ENCODE measurements at places on chromosomes 13 and 19.
A peak's percentile ranks its signal among the peaks of the same experiment; 100 is the strongest.

DNA sequence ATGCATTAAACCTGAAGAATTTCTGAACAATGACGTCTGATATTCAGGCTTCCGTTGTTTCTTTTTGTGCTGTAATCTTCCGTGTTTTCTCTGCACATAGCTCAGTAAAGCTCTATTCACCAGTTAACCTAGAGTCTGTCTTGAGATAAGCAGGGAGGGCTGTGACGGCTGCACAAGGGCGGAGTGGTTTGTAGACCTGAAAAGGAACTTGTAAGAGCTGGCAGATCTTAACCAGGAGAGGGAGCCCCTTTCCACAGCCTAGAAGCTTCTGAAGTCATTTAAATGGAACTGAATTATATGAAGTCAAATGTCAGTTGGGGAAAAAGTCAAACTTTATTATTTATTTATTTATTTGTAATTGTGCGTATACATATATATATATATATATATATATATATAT, 27.5 kb downstream of the DPRX start:
- peak; percentile 73 for DNase-seq

DNA sequence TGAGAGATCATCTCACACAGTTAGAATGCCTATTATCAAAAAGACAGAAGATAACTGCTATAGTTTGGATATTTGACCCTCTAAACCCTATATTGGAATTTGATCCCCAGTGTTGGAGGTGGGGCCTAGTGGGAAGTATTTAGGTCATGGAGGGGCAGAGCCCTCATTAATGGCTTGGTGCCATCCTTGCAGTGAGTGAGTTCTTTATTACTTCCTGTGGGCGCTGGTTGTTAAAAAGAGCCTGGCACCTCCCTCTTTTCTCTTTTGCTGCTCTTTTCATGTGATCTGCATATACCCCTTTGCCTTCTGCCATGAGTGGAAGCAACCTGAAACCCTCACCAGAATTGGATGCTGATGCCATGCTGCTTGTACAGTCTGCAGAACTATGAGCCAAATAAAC, 66.8 kb downstream of the TDRD3 start:
- DNase-seq, result no peak

GRCh38 chr13:49545661-49546060, 39.7 kb downstream of the RCBTB1 start:
- peak; percentile 57 for DNase-seq

DNA sequence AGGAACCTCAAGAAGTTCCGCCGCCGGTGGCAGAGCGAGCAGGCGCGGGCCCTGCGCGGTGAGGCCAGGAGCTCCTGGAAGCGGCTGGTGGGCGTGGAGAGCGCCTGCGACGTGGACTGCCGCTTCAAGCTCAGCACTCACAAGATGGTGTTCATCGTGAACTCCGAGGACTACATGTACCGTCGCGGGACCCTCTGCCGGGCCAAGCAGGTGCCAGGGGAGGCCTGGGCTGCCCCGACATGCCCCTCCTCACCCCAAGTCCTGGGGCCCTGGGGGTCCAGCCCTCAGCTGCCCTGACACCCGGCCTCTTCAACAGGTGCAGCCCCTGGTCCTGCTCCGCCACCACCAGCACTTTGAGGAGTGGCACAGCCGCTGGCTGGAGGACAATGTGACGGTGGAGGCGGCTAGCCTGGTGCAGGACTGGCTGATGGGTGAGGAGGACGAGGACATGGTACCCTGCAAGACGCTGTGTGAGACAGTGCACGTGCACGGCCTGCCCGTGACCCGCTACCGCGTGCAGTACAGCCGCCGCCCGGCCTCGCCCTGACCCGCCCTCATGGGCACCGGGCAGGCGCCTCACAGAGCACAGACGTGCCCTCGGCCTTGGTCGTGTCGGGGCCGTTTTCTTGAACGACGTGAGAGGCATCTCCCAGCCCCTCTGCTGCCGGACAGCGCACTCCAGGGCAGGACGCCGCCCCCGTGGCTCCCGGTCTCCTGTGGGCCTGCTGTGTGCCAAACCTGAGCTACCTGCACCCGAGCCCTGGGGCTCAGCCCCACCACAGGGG, 10.4 kb upstream of the F2RL3 start:
- no peak for DNase-seq

- no peak for DNase-seq
Measured at GRCh38 chr13:72397265-72397664, 330.2 kb downstream of the MZT1 start.

DNA sequence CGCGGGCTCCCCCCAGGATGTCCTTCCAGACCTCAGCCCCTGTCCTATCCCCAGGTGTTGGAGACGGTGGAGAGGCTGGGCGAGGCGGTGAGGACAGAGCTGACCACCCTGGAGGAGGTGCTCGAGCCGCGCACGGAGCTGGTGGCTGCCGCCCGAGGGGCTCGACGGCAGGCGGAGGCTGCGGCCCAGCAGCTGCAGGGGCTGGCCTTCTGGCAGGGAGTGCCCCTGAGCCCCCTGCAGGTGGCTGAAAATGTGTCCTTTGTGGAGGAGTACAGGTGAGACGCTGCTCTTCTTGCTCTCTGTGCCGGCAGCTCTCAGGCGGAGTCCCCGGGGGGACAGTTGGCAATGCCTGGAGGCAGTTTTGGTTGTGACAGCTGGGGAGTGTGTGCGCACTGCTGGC, 6.9 kb downstream of the TTYH1 start:
- peak; percentile 75 for DNase-seq

DNA sequence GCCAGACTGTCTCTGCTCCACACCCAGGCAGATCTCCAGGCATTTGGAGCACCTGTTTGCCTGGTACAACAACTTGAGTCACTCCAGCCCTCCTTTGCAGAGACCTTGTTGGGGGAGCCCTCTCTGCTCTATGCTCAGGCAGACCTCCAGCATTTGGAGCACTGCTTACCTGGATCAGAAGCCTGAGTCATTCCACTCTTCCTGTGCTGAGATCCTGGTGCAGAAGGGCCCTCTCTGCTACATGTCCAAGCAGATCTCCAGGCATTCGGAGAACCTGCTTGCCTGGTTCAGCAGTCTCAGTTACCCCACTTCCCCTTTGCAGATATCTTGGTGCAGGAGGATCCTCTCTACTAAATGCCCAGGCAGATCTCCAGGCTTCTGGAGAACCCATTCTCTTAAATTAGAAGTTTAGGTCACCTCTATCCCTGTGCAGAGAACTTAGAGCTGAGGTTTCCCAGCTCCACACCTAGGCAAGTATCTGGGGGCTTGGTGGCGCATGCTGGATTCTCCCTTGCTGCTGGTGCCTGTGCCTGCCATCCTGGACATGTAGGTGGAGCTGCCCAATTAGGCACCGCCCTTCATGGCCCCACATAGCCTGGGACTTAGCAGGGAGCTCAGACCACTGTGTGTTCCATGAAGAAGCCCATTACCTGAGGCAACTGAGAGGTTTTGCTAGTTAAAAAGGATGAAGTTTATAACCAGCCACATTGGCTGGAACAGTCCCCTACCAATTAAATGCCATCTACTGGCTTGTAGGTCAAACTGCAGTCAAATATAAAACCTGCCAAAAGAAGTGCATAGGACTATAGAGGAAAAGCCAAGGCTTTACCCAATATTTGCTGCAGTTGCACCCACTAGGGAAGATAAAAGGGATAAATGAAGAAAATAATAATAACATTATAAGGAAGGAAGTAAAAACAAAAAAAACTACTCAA, 97.6 kb upstream of the SLITRK6 start:
- peak; percentile 50 for DNase-seq

GRCh38 chr13:41974262-41974900, 13.5 kb upstream of the VWA8 start:
- no peak for DNase-seq

DNA sequence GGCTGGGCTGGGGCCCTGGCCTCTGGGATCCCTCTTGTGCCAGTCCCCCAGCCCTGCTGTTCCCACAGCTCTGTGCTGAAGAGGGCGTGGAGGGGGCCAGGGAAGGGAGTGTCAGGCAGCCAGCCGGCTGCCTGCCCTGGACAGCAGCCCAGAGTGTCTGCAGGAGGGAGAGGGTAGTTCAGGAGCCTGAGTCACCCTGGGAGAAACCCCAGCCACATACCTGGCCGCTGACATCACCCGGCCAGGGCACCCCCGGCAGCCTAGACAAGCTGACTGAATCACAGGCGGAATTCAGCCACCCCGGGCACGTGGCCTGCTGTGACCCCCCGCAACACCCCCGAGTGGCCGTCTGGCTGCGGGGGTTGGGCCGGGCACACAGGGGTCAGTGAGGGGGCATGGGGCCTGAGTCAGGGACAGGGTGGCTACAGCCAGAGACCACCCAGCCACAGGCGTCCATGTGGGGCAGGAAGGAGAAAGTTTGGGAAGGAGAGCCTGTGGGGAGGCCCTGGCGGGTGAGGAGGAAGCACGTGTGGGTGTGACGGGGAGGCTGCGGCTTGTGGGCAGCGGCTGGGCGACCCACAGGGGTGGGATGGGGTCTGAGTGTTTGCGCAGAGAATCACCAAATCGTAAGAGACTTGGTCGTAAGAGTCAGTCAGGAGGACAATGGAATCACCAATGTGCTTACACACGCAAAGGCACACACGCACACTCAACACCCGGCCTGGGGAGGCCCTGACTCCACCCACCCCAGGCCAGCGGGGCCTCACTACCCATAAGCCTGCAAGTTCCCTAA, 11.9 kb upstream of the FOSB start:
- peak; percentile 100 for DNase-seq

GRCh38 chr13:43693639-43694038, 93.1 kb downstream of the ENOX1 start:
- DNase-seq, result no peak

DNA sequence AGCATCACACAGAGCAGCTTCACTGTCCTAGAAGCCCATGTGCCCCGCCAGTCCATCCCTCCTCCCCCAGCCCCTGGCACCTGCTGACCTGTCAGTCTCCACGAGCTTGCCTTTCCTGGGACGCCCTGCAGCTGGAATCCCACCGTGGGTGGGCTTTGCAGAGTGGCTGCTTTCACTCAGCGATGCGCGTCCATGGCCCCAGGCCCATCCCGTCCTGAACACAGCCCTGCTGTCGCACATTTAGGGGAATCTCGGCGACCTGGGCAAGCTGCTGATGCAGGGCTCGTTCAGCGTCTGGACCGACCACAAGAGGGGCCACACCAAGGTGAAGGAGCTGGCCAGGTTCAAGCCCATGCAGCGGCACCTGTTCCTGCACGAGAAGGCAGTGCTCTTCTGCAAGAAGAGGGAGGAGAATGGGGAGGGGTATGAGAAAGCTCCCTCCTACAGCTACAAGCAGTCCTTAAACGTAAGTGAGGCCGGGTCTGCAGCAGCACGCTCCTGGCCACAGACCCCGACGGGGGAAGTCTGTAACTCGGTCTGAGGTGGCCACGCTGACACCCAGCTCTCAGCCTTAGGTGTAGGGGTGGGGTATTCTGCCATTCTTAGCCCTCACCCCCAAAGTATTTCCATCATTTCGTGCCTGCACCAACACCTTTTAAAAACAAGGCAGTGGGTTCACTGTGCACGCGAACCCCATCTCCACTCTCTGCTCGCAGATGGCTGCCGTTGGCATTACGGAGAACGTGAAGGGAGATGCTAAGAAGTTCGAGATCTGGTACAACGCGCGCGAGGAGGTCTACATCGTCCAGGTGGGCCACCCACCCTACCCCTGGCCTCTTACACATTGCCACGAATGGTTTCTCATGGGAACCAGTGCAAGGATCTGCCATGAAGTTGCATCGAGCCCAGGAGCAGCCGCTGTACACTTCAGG, 18.3 kb upstream of the F7 start:
- no peak for DNase-seq

DNA sequence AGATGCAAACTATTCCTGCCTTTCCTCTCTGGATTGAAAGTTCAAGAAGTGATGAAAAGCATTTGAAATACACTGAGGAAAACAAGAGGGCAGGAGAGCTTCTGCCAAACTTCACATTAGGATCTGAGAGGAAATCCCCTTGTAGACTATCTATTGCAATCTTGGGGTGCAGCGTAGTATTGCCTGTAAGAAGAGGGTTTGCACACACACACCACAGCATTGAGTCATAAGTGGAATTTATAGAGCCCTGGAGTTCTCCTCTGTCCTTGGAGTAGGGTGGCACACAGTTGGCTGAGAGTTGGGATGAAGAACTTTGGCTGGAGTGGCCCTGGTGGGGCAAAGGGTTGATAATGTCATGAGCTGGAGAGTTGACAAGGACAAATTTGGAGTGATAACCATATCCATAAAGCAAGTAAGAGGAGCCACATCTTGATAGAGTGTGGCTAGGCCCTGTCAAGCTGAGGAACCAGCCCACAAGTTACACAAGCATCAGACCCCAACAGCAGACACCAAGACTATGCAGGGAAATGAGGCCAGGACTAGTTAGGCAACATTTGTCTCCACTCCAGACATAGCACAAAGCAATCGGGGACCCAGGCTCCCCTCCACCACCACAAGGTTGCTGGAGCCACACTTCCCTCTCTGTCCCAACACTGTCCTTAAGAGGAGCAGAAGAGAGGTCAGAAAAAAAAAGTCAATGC, 520.9 kb downstream of the KLF5 start:
- no peak for DNase-seq
